Pancreas (tissue), 10 donors: ENCODE measurements at places on chromosomes 1 and 21.
A peak's percentile ranks its signal among the peaks of the same experiment; 100 is the strongest.

DNA sequence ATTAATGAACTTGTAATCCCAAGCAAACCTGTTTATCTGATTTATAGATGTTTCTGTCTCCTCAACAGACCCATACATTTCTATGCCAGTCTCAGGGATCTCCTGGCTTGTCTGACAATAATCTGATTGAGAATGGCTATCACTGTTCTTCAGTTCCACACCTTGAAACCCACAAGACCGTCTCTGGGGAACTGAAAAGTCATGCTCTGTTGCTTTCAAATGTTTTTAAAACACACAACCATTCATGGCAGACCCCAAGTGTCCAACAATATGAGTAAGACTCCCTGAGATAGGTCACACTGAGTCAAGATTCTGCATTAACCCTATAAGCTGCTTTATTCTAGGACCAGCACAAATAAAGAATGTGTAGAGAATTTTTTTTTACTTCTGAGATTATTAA is 611.2 kb upstream of the PLXNA2 start:
- H3K4me1 ChIP-seq, result no peaks in the 10 kb centered on the region
- H3K36me3 ChIP-seq, result no peaks in the 10 kb centered on the region
- H3K27ac ChIP-seq, result no peak overlapping the region
- H3K4me3 ChIP-seq, result no peak overlapping the region
- no peaks in the 10 kb centered on the region for H3K27me3 ChIP-seq

GRCh38 chr1:16442265-16442664 is 1.7 kb downstream of the NECAP2 start:
- H3K27me3 ChIP-seq, result no peaks in the 10 kb centered on the region
- peaks cover 8% of the 10 kb centered on the region for H3K4me1 ChIP-seq
- H3K36me3 ChIP-seq, result peaks cover 7% of the 10 kb centered on the region
- DNase-seq, result no peak

DNA sequence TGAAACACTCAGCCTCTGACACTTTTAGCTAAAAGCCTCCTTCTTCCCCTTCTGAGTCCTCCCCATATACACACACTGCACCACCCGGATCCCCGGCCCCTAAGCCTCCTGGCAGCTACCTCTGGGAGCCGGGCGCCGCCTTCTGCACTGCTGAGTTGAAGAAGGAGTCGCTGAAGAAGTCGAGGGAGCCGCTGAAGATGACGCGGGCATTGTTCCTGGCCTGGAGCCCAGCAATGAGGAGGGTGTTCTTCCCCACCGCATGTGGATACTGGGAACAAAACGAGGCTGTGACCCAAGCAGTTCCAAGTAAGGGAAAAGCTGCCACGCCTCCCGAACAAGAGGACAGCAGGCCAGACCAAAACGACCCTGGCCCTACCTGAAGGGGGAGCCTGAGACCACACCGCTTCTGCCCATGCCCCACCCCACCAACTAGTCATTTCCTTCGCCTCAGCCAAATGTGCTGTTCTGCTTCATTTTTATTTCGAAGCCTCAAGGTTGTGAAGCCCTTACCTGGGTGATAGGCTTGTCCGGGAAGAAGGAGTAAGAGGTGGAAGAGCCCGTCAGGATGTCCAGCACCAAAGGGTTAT is 7.0 kb downstream of the DDOST start:
- no peak overlapping the region for H3K27ac ChIP-seq
- no peaks in the 10 kb centered on the region for H3K27me3 ChIP-seq
- H3K36me3 ChIP-seq, result peaks cover 49% of the 10 kb centered on the region
- H3K4me3 ChIP-seq, result no peak overlapping the region
- peaks cover 5% of the 10 kb centered on the region for H3K4me1 ChIP-seq

DNA sequence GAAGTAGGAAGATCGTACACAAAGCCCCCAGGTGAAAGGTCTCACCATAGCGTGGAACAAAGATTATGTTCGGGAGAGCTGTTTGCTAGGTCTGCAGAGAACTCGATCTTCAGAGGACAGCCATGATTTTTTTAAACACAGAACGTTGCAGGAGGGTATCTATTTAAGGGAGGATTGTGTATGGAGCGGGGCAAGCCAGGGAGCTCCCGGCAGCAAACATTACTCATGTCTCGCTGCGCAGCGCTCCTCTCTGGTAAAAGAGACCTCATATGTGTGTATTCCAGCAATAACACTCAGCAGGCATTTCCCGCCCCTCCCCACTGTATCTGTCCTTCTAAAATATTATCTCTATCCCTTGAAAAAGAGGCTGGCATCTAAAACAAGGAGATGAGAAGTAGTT is 2.7 kb downstream of the GLIS1 start:
- no peak overlapping the region for H3K27ac ChIP-seq
- DNase-seq, result no peak
- H3K36me3 ChIP-seq, result no peaks in the 10 kb centered on the region
- no peak overlapping the region for H3K4me3 ChIP-seq
- peaks cover 8% of the 10 kb centered on the region for H3K27me3 ChIP-seq
- H3K4me1 ChIP-seq, result peaks cover 10% of the 10 kb centered on the region

- H3K36me3 ChIP-seq, result no peaks in the 10 kb centered on the region
- no peak overlapping the region for H3K27ac ChIP-seq
- DNase-seq, result no peak
- no peaks in the 10 kb centered on the region for H3K27me3 ChIP-seq
- H3K4me1 ChIP-seq, result no peaks in the 10 kb centered on the region
Observed at GRCh38 chr1:172344444-172344843, 76.0 kb upstream of the C1orf105 start.

GRCh38 chr21:46098303-46099141 is 610 bp downstream of the COL6A2 start:
- DNase-seq, result no peak
- no peaks in the 10 kb centered on the region for H3K36me3 ChIP-seq
- peaks cover 6% of the 10 kb centered on the region for H3K27me3 ChIP-seq
- peak overlapping the region; percentile 8 for H3K27ac ChIP-seq
- H3K4me3 ChIP-seq, result peak overlapping the region; percentile 45
- no peaks in the 10 kb centered on the region for H3K4me1 ChIP-seq

GRCh38 chr1:169044971-169045370 is 61.5 kb upstream of the ATP1B1 start:
- no peak overlapping the region for H3K27ac ChIP-seq
- no peaks in the 10 kb centered on the region for H3K27me3 ChIP-seq
- no peak for DNase-seq
- no peaks in the 10 kb centered on the region for H3K36me3 ChIP-seq

- no peaks in the 10 kb centered on the region for H3K4me1 ChIP-seq
- DNase-seq, result no peak
- H3K27ac ChIP-seq, result no peak overlapping the region
Observed at GRCh38 chr1:37755290-37755689, 9.6 kb downstream of the EPHA10 start.

- no peak for DNase-seq
- no peaks in the 10 kb centered on the region for H3K36me3 ChIP-seq
- H3K27me3 ChIP-seq, result no peaks in the 10 kb centered on the region
Observed at GRCh38 chr1:59442492-59442891, 145.6 kb downstream of the FGGY start.
